ENCODE measurements at places on chromosomes 13 and 19.

DNA sequence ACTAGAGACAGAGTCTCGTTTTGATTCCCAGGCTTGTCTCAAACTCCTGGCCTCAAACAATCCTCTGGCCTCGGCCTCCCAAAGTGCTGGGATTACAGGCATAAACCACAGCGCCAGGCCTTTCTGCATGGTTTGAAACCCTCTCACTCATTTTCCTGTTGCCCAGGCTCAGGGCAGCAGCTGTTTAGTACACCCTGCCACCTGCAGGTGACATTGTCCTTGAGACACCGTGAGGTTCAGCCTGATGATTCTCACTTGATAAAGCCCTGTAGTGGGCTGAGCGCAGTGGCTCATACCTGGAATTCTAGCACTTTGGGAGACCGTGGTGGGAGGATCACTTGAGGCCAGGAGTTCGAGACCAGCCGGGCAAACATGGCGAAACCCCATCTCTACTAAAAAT is 12.5 kb downstream of the IL12RB1 start:
- DNase-seq = no peak

DNA sequence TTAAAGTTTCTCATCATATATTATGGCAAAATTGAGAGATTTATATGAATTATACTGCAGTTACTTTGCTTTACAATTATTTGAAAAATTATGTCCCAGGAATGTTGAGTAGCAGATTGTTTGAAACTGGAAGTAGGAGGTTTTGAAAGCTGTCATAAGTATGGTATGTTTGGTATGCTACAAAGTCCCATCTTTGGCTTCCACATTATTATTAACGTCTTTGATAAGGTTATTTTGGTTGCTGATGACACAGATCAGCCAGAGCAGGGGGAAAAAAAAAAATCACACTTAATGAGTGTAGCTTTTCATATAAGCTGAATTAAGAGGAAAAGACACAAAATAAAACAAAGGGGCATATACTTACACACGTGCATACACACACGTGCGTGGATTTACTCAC is 130.1 kb downstream of the SLITRK1 start:
- no peak for DNase-seq

GRCh38 chr13:71251292-71251951 is 615.6 kb downstream of the DACH1 start:
- DNase-seq = no peak

- no peak for DNase-seq
These were observed 284.4 kb upstream of the NBEA start for GRCh38 chr13:34657716-34658115.

- DNase-seq = no peak
These were observed 444 bp downstream of the PROSER1 start for GRCh38 chr13:39037410-39037879.
